ENCODE measurements at places on chromosomes 4 and X.

DNA sequence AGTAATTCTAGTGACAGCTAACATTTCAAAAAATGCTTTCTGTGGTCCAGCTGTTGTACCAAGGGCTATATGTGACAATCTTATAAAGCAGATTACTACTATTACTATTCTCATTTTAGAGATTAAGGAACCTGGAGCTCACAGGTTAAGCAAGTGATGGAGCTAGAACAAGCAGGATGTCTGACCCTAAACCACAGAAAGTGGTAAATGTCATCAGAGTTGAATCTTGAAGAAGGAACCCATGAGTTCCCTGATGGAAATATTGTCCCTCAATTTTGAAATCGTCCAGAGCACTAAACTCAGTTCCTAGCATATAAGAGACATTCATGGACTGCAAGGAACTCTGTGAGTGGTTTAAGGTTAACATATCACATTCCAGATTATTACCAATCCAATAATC is 214.0 kb downstream of the APBB2 start:
- no peak for DNase-seq

DNA sequence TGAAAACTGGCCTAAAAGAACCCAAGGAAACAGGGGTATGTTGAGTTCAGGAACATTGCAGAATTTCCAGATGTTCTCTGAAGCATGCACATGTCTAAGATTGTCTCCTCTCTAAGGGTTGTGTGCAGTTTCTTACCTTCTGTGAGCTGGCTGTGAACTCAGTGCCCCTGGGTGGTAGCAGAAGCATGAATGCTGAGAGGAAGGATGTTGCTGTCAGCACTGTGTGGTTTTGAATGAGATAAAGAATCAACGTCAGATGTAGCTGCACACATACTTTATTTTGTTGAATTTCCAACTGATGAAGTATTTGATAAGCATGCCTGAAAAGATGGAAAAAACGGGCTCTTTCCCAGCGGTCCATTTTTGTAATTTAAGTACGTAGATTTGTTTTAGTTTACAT is 23.8 kb upstream of the CD38 start:
- DNase-seq, result no peak

GRCh38 chr4:79651456-79651855 is 243.4 kb upstream of the GK2 start:
- DNase-seq, result no peak

DNA sequence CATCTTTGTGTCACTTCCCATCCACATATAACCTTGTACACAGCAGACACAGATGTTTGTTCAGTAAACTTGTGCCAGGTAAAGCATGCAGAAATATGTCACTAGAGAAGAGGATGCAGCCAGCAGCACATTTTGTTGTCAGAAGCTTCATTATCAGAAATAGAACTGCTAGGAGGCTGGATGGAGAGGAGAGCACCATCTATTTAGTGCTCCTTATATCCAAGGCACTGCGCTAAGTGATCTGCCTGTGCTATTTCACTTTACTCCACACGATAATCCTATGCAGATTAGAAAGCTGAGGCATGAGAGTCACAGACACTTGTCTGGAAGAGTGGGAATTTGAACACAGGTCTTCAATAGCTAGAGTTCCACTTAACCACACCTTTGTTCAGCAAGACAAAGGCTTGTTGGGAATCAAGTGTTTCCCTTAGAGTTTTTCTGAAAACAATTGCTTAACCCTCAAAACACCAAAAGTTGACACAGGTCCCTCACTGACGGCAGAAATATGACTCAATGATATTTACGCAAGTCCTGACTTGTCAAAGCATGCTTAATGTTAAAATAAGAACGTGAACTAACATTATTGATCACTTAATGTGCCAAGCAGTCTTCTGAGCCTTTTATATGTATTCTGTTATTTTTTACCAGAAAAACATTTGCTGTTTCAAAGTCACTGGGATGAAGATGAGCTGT is 1.2 kb upstream of the QDPR start:
- DNase-seq, result no peak

GRCh38 chrX:31112226-31112999 is 40.6 kb upstream of the FTHL17 start:
- DNase-seq, result no peak

DNA sequence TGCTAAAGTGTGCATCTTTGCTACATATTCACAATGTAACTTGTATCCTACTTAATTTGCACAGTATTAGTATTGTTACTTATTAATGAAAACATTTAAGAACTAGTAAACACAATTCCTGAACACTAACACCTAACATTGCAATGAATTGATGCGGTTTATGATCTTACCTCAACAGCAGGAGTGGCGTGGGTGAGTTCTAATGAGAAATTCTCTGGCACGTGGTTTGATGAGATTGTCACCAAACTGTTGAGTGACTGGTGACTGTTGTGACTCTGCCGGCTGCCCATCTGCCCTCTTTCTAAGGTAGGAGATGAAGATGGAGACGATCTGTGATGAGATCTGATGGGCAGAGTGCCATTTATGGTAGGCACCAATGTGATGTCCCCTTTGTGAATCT is 2.9 kb downstream of the PCDH18 start:
- DNase-seq, result no peak

DNA sequence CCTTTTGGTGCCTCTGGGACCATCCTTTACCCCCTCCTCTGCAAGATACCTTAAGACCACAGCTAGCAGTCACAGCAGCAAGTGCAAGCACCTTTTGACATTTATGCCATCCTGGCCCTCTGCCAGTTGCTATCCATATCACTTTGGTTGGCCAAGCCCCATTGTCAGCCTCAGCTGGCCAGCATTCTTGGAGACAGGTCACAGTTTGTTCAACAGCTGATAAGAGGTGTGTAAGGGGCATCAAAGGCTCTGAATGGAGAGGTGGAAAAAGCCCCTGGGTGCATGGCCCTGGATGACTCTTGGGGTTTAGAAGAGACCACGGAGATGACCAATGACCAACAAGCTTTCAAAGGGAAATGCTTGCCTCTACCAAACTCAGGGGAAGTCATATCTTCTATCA is 133.6 kb upstream of the MAMLD1 start:
- no peak for DNase-seq

GRCh38 chrX:77298790-77299189 is 148.4 kb upstream of the FGF16 start:
- no peak for DNase-seq

DNA sequence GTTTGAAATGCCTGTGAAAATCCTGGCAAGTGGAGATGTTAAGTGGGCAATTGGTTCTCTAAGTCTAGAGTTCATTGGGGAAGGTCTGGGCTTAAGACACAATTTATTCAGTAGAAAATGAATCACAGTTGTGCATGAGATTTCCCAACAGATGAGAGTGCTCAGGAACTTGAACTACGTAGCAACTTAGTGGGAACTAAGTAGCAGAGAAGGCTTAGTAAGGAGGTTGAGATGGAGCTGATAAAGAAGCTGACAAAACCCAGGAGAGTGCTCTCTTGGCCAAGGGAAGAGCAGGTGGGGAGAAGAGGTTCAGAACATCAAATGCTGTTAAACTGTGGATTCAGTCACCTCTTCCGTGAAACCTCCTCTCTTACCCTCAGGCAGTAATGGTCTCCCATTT is 33.0 kb downstream of the AFF1 start:
- DNase-seq, result no peak

DNA sequence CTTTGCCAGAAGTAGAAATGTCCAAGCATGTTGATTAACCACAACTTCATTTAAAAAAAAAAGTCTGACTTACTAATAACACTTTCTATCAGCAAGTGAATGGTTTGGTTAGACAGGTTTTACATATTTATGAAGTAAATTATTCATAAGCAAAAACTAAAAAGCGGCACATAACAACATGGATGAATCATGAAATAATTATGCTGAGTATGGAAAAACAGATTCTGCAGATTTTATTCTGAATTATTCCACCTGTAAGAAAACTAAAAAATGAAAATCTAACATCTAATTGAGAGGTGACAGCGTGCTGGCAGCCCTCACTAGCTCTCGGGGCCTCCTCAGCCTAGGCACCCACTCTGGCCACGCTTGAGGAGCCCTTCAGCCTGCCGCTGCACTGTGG is 173.5 kb downstream of the ADAM29 start:
- DNase-seq, result no peak

All from NCI-H1048 (cell line).